T-helper 22 cell (primary cell): ENCODE measurements at places on chromosomes 3 and 15.

GRCh38 chr3:141082064-141082463, 30.9 kb downstream of the SPSB4 start:
- no peak for DNase-seq

DNA sequence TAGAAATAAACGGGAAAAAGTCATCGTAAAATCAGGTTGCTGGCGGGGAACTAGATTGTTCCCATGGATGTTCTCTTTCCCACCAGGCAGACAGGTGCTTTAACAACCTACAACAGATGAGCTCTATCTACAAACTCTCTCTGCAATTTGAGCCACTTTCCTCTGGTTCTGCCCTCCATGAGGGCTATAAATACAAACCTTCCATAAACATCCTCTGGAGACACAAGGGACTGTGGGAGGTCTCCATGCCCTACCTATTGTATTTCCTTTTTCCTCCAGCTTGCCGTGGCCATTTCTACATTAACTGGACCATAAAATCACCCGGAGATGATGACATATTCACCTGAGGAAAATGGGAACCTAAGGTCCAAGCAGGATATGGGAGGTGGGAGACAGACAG, 151.1 kb downstream of the GABRB3 start:
- DNase-seq = no peak

GRCh38 chr3:35088943-35089342, 550.4 kb upstream of the ARPP21 start:
- DNase-seq = no peak

GRCh38 chr3:114318295-114318694, 24.5 kb downstream of the TIGIT start:
- no peak for DNase-seq

DNA sequence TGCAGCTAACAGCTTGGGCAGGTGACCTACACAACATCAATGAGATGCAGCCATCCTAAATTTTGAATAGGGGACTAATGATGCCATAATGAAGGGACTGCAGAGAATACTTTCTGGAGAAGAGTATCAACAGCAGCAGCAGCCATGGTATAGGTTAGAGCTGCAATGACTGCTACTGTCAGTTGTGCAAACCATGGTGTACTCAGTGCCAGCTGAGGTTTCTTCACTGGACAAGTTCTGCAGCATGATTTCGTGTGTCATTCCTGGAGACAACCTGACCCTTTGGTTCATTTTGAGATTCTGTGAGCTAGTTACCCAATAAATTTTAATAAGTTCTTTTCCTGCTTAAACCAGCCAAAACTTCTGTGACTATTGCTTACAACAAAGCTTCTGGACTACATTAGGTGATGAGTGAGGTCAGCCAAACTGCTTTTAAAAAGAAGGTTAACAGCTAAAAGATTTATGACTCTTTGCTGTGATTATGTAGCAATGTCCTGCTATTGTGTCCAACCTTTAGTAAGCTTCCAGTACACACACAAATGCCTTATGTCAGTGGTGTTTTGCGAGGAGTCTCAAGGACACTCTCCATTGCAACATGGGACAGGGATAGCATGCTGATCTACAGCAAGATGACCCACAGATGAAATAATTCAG, 4.8 kb upstream of the DAZL start:
- DNase-seq = no peak

DNA sequence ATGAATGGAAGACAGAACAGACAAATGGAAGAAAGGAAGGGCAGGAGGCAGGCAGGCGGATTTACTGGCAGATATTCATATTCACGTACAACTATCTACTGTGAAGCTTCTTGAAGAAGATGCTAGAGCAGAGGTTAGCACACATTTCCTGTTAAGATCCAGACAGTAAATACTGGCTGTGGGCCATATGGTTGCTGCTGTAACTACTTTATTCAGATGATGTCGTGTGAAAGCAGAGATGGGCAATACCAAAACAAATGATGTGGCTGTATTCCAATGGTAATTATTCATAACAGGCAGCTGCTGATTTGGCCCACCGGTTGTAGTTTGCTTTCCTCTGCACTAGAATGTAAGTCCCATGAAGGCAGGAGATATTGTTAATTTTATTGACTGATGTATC, 115.7 kb upstream of the PRTG start:
- DNase-seq = no peak

- DNase-seq = no peak
Measured at GRCh38 chr3:30343861-30344260, 262.5 kb upstream of the TGFBR2 start.

DNA sequence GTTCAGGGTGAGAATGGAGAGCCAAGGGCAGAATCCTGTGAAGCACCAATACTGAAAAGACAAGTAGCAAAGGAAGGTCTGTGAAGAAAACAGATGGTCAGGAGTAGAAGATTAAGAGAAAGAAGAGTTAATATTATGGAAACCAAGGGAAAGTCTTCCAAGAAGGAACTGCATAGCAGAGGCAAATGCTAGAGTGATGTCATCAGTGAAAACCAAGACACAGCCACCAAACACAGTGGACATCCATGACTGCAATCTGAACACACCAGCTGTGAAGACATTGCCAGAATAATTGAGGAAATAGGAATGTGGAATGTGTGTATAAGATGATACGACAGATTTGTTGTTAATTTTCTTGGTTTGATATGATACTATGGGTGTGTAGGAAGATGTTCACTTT, 26.8 kb upstream of the ZBTB38 start:
- no peak for DNase-seq

- DNase-seq = no peak
Measured at GRCh38 chr3:128575777-128576176, 74.8 kb downstream of the RPN1 start.

GRCh38 chr3:112965656-112966055, 9.2 kb downstream of the CD200R1 start:
- DNase-seq = no peak

- DNase-seq = no peak
Measured at GRCh38 chr3:120502116-120502515, 51.3 kb upstream of the FSTL1 start.

- DNase-seq = no peak
Measured at GRCh38 chr3:30934208-30934550, 39.7 kb upstream of the GADL1 start.

GRCh38 chr3:126743781-126744180, 39.7 kb downstream of the CHCHD6 start:
- DNase-seq = no peak

DNA sequence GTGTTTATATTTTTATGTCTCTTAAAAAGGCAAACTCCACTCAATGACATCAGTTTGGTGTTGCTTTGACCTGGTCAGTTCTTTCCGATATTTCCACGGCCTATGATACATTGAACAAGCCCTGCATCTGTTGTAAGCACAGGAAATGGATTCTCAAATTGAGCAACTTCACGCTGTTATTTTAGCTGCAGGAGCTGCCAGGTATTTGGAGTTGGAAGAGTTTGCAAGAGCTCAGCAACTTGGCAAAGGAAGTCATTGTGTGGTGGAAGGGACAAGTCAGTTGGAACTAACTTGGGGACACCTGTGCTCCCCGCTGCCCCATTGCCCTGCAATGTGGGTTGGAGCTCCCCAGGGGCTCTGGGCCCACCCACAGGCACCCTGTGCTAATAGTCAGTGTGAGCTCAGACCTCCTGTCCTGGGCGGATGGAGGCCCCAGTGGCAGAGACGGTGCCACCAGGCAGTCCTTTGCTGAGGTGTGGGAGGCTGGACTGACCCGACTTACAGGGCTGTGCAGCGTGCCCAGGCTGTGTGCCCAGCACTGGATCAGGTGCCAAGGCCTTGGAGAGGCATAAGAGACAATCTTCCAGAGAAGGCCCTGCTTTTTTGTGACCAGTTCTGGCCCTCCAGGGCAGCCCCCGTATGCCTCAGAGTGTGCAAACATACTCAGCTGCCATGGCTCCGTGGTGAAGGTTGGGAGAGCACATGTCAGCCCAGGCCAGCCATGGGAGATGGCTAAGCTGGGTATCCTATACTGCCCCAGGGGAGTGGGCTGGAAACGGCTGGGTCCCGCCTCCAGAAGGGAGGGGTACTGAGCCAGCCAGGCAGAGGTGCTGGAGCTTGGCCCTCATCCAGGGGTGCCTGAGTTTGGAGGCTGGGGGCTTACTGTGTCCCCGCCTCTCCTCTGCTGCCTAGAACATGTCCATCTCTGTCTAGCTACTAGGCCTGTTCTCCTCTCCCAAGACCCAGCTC, 43.5 kb downstream of the KY start:
- no peak for DNase-seq

DNA sequence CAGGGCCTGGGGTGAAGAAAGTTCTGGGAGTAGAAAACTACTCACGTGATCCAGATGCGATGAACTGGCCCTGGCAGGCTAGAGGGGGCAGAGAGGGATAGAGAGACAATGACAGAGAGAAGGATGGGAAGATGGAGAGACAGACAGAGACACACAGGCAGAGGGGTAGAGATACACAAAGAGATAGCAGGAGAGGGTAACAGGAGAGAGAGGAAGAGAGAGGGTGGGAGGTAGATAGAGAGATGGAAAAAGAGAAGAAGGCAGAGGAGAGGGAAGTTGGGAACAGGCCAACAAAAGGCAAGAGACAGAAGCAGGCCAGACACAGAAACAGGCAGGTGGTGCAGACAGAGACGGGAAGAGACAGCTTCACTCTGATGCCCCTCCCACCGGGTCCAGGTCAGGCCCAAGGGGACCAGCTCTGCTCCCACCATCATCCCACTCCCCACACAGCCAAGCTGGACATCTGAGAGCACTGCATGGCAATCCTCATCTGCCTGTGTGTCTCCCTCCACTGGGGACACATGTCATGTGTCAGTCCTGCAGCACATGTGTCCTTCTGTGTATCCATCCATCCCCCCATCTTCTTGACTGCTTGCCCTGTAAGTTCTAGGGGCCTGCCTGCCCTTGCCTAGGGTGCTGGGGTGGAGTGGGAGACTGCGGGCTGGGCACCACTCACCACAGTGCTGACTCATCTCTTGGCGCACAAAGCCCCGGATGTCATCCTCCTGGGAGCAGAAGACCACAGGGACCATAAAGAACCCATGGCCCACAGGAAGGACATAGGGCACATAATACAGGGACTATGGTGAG, 2.2 kb upstream of the UCN2 start:
- DNase-seq = no peak

- DNase-seq = no peak
Measured at GRCh38 chr3:37072892-37073291, 79.6 kb downstream of the MLH1 start.

DNA sequence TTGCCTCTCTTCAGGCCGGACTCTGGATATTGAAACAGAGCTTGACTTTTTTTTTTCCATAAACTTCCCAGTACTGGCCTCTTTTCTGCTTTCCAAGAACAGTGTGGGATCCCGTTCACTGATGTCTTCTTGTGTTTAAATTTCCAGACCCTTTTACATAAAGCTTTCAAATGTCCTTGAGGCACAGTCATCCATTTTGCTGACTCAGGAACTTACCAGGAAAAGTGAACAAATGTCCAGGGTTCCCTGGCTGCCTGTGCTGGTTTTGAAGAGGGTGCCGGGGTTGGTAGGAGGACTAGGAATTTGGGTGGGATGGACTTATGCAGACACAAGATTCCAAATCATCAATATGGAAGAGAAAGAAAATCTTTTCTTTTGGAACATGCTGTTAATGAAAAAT, 68.1 kb downstream of the CHDH start:
- no peak for DNase-seq

GRCh38 chr3:29282427-29283230, 1.8 kb downstream of the RBMS3 start:
- DNase-seq = no peak

GRCh38 chr3:52109611-52110301, 44.5 kb downstream of the POC1A start:
- DNase-seq = no peak
